ENCODE measurements at places on chromosomes 6 and 20. TPM values are rescaled to one million over a fixed set of nuclear protein-coding genes. Genes with fewer than 3 reads are reported as not detected.

Gene PKIB
- 0.22 TPM for total RNA-seq

Gene UNC93A
- not detected for total RNA-seq

Gene DACT2
- not detected for total RNA-seq

Gene GPX5
- total RNA-seq = not detected

Gene ARMH2
- total RNA-seq = not detected

Gene SLC17A2
- total RNA-seq = not detected

Gene GRM1
- total RNA-seq = under 0.01 TPM

Gene PDSS2
- total RNA-seq = 12.2 TPM

Gene RNF217
- total RNA-seq = 29.0 TPM

Gene LY86
- not detected for total RNA-seq

Gene ZSCAN31
- total RNA-seq = 80.3 TPM

Gene PAX1
- not detected for total RNA-seq

Gene VSTM2L
- total RNA-seq = not detected

Gene TRIM10
- not detected for total RNA-seq

Gene PPP1R14C
- not detected for total RNA-seq

Gene LTA
- total RNA-seq = not detected

Gene PERP
- 36.7 TPM for total RNA-seq

Gene TINAG
- not detected for total RNA-seq

Gene FOXP4
- 9.0 TPM for total RNA-seq

Gene LYRM2
- total RNA-seq = 28.1 TPM

Gene CALHM5
- 9.3 TPM for total RNA-seq

Gene TRIM40
- total RNA-seq = not detected

Gene RAET1L
- not detected for total RNA-seq

Gene RAB44
- under 0.01 TPM for total RNA-seq

Gene SIM1
- total RNA-seq = under 0.01 TPM

Gene CTAGE9
- total RNA-seq = not detected

Gene MEI4
- total RNA-seq = not detected

Gene RAET1E
- total RNA-seq = 0.43 TPM

Gene FAM162B
- total RNA-seq = 0.36 TPM

Gene GINM1
- 59.3 TPM for total RNA-seq

Gene XKR7
- not detected for total RNA-seq

Gene JPH2
- not detected for total RNA-seq

Gene TENT5A
- total RNA-seq = 15.2 TPM

Gene SNHG17
- total RNA-seq = 23.3 TPM

Gene LAMA4
- total RNA-seq = 444 TPM

Gene TMC2
- not detected for total RNA-seq

Gene OR12D3
- not detected for total RNA-seq

Gene WFDC12
- total RNA-seq = not detected

Gene MUC21
- total RNA-seq = not detected

Gene C4B
- total RNA-seq = 0.43 TPM
